ENCODE measurements at places on chromosomes 6 and 20.
A peak's percentile ranks its signal among the peaks of the same experiment; 100 is the strongest.

DNA sequence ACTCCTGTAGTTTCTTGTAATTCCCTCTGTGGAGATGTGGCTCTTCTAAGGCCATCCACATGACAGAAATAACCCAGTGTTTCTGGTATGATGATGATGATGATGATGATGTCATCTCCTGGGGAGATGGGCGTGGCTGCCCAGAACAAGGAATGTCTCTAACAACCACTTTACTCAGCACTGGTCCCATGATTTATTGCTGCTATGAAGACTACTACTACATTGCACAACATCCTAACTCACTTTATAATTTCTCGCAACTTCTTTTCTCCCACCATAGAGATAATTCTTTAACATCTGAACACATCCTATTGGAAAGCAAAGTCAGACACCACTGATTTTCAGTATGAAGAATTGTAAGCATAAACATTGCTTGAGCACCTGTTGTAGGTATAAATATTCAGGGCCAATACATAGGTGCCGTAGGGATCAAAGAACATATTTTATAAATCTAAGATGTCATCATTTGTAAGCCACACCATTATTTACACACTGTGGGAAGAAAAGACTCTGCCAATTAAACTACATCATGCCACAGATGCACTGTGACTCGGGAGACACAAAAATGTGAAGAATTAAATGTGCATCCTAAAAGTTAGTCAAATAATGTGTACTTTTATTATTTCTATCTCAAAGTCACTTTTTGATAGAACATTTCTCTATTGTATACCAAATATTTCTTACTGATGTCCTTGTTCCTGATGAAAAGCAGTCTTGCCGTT, 6.4 kb downstream of the TPMT start:
- DNase-seq, result no peak

DNA sequence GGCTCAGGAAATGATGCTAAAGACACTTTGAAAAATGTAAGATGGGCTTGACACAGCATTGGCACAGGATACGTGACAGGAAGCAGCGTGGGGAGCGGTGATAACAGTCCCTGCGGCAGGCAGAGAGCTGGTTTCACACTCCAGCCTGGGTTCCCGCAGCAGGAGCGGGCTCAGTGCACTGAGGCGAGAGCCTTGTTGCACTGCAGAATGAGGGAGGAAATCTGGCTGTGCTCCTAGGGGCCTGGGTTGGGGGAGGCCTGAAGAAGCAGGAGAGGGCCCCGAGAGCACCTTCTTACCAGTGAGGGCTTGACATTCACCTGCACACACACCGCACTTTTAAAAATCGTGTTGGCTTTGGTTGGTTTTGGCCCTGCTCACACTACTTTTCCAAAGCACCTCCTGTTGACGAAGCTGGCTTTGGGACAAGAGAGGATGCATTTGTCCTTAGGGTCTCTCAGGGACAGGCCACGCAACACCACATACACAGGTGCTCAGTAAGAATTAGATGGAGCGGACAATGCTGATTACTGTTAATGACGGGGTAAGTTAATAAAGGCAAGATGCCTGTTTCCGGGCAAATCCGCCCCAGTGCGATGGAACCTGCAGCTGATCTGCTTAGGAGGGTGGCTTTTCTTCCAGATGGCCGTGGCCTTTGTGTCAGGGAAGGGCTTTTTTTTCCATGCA, 49.4 kb upstream of the ARMC2 start:
- peak; percentile 20 for DNase-seq

DNA sequence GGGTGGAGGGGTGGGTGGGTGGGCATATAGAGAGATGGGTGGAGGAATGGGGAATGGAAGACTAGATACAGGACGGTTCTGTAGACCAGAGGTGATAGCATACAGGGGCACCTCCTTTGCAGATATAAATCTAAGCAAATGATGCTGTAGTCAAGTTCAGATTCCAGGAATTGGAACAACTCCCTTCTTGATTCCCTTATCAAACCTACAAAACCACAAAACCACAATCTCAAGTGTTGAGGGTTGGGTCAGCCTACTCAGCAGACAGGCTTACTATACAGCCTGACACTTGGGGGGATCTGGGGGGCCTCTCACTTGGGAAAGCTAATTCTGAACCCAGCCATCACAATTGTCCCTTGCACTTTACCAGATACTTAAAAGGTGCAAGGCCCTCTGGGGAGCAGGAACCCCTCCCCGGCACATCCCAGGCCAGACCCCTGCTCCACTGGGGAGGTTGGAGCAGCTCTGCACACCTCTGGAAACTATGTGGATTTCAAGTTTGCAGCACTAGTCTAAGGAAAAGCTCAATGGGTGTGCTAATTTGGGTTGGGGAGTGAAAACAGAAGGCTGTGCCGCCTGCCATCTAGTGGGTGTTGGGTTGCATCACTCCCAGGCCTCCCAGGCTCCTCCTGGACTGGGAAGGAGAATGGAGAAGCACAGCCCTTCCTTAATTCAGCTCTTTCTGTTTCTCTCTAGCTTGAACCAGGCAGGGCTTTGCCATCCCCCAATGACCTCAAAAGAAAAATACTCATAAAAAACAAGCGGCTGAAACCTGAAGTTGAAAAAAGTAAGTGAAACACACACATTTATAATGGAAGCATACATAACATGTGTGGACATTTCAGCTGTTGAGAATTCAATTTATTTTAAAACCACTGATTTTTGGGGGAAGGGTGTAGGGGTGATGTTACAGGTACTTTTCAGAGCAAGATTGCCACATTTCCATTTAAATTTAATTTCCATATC, 121.2 kb upstream of the LAMP5 start:
- no peak for DNase-seq

- no peak for DNase-seq
Observed at GRCh38 chr6:20997143-20997769, 463.0 kb downstream of the CDKAL1 start.

DNA sequence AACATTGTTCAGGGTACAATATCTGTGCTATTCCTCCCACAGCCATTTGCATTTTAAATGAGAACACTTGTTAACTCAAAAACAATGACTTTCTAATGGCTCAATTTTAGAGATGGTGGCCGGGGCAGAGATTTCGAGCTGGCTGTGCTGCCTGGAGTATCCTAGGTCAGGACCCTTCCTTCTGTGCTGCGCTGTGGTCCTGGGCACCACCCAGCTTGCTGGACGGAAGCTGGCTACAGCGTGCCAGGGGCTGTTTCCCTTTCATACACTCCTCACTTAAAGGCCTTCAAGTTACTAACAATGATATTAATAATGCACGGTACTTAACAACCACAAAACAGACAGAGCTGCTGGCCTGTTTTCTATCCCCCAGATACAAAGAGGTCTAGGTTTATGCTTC, 194.4 kb upstream of the CST7 start:
- no peak for DNase-seq

GRCh38 chr6:193773-194310, 98.4 kb upstream of the DUSP22 start:
- peak; percentile 68 for DNase-seq

DNA sequence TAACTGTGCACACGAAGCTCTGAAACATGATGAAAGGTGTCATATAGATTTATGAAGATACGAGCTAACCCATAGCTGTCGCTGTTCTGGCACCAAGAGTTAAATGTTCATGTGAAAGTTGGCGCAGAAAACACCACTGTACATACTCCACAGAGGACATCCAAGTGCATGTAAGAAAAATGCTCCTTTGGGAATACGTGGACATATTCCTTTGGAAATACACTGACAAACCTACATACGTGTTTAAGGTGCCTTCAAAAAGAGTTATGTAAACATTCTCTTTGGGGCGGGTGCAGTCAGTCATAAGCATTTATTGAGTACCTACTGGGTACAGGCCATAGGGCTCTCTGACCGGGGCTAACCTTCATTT, 723 bp upstream of the ARID1B start:
- peak; percentile 17 for DNase-seq

DNA sequence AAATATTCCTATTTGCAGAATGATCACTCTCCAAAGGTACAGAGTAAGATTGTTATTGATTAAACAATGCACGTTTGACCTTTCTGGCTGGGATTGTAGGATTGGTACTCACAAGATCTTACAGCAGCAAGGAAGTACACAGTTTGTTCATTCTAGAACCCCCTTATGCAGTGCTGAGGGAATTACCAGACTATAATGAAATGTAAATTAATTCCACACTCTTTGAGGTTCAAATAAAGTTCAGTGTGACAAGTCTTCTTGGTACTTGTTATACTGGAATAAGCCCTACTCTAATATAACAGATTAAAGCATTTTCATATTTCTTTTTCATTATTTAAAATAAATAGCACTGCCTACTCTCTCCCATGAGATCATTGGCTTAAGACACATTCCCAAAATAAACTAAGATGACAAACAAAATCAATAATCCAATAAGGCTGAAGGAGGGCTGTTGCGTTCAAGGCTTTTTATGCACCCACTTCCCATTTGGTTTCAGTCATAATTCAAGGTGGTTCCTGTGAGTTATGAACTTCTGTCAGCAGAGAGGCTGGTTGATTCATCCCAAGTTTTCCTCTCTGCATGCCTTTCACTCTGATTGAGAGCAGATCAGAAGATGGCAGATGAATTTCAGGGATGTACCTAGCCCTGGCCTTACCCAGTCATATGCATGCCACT, 881.5 kb downstream of the C6orf118 start:
- DNase-seq, result no peak

GRCh38 chr20:58228484-58229197, at the start of gene ANKRD60:
Gene ANKRD60 (minus strand): TSS chr20:58228653. CDS start chr20:58228653, 0 bp downstream.
- peak; percentile 52 for DNase-seq

- no peak for DNase-seq
Observed at GRCh38 chr20:44861531-44862006, 23.9 kb upstream of the YWHAB start.

DNA sequence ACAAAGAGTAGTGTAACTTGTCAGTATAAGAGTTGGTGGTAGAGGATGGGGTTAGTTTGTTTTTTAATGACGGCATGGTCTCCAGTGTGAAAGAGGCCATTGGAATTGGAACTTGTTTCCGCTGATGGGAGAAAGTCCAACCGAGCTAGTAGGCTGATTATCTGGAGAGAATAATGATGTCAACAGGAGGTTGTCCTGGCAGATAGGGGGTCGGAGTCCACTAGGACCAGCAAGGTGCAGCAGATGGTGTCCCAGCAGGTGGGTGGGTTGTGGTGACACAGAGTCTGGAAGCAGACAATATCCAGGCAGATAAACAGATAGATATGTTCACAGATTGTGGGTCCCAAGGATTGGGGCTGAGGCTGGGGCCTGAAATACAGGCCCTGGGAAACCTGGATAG, 35.1 kb downstream of the PKIB start:
- DNase-seq, result no peak

- DNase-seq, result no peak
Observed at GRCh38 chr20:21102603-21103311, 3.4 kb downstream of the LINC00237 start.

Data from activated CD4-positive, alpha-beta T cell treated with anti-CD3 and anti-CD28 coated beads for 4 hours (primary cell).